ENCODE measurements at places on chromosomes 2 and 18.

- DNase-seq, result peak; percentile 59
Measured at GRCh38 chr2:109663721-109664120, 49.6 kb downstream of the SOWAHC start.

DNA sequence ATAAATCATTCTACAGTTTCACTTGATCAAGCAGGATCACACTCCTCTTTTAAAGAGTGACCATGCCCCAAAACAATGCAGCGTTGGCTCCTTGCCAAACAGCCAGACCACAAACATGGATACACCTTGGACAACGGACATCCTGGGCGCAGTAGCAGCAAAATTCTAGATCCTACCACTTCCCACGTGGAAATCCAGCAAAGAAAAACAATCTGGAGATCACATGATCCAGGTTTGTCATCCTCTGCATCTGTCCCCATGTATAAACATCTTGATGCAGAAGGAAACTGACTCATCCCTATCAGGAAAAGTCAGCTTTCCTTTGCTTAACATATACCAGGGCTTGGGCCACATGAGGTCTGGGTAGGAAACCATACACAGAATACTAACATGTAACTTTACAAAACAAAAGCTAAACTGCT is 53.1 kb downstream of the ZNF521 start:
- DNase-seq, result peak; percentile 81

- no peak for DNase-seq
Measured at GRCh38 chr2:105294046-105294445, 35.5 kb downstream of the TGFBRAP1 start.

DNA sequence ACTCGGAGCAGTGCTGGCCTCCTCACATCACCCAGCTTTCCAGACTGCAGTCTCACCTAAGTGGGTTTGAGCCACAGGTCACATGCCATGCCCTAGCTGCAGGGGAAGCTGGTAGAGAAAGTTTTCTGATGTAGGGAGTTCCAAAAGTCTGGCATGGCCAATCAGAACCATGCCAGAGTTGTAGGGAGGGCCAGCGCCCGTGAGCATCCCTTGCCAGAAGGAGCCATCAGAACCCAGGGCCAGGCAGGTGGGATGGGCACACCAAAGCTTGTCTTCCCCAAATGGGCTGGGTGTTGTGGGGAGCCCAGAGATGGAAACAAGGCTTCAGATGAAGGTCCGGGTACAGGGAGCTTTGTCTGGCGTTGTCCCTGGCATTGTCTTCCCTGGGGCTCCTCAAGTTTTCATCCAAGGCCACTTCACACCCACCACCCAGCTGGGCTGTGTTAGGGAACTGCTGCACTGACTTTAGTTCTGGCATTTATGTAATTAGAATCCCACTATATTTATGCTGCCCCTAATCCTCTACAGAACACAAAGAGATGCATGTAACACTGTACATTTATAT is 247.9 kb downstream of the KLHL29 start:
- DNase-seq, result no peak

GRCh38 chr2:227462462-227462951 is 9.4 kb upstream of the AGFG1 start:
- DNase-seq, result no peak

DNA sequence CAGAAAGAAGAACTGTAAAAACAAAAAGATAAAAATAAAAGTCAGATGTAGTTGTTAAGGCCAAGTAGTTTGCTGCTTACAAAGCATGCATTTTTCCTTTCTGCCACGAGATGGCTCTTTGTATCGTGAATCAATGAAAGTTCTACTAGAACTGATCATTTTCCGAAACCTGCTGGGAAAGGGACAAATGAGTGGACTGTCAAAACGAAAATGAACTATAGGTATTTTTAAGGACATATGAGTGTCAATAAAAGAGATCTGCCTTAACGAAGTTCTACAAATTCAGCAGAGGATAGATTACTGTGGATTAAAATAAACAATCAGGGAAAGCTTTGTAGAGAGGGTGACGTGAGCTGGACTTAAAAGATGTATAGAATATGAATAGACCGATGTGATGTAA is 15.0 kb upstream of the ELOA2 start:
- peak; percentile 83 for DNase-seq

Data from adipocyte (in vitro differentiated cells).